ENCODE measurements at places on chromosomes 1 and 21.

GRCh38 chr1:180862305-180862704, 50.4 kb upstream of the KIAA1614 start:
- DNase-seq = no peak

DNA sequence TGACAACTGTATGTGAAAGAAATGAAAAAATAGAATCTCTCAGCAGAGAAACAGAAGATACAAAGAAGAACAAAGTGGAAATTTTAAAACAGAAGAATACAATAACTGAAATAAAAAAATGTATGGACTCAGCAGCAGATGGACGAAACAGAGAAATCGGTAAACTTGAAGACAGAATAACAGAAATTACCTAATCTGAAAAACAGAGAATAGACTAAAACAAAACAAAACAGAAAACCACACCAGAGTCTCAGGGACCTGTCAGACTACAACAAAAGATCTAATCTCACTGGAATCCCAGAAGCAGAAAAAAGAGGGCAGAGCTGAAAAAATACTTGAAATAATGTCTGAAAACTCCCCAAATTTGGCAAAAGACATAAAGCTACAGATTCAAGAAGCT, 83.0 kb downstream of the ZSWIM5 start:
- no peak for DNase-seq

- no peak for DNase-seq
Observed at GRCh38 chr1:182146286-182146685, 84.8 kb upstream of the ZNF648 start.

DNA sequence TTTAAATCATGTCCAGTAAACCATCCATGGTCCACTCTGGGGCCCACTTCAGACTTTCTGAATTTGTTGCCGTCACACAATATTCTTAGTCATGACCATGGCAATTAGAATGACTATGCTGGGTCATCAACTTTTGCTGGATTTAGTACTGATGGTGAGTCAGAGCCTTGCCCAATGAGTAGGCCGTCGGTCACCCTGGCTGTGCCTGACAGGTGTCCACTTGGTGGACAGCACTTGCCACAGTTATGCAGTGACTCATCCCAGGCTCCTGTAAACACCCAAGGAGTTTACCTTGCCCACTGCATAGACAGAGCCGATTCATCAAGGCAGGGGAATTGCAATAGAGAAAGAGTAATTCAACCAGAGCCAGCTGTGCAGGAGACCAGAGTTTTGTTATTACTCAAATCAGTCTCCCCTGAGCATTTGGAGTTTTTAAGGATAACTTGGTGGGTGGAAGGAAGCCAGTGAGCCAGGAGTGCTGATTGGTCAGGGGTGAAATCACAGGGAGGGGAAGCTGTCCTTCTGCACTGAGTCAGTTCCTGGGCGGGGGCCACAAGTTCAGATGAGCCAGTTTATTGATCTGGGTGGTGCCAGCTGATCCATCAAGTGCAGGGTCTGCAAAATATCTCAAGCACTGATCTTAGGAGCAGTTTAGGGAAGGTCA, 333.8 kb downstream of the PTPRU start:
- DNase-seq = no peak

DNA sequence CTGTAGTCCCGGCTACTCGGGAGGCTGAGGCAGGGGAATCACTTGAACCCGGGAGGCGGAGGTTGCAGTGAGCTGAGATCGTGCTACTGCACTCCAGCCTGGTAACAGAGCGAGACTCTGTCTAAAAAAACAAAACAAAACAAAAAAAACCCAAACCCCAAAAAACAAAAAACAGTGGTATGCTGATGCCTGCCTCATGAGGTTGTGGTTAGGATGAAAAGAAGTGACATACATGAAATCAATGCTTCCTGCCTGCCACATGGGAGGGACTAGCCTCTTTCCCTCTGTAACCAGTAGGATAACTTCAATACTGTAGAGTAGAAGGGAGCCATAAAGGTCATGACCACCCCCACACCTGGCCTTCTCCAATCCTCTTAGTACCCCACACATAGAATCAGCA, 55.2 kb downstream of the TENT5C start:
- DNase-seq = no peak

DNA sequence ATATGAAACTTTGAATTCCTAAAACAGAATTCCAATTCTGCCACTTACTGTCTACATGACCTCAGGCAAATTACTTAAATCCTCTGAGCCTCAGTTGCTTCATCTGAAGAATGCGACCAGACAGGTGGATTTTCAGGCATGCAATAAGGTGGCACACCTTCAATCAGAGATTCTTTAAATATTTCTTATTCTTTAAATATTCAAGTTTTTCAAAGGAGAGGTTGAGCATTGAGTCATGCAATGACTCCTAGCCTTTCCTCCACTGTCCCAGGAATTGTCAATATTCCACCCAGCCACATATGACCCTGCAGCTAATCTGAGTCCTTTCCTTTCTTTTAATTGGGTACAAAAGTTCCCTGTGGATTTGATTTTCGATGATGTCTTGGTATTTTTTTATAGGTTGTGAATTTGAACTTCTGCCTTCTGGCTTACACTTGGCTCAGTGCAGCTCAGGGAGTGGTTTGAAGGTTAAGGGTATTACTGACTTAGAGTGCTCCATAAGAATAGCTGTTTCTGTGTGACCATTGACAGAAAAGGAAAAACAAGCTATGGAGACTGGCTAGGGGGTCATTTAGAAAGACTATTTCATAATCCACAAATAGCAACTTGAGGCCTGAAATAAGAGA, 52.2 kb upstream of the PRDX6 start:
- DNase-seq = no peak

Measured in hematopoietic multipotent progenitor cell treated with erythropoietin and hydrocortisone succinate and interleukin-3 and kit ligand, for 17 days (in vitro differentiated cells).